ENCODE measurements at places on chromosomes 6 and 20.

DNA sequence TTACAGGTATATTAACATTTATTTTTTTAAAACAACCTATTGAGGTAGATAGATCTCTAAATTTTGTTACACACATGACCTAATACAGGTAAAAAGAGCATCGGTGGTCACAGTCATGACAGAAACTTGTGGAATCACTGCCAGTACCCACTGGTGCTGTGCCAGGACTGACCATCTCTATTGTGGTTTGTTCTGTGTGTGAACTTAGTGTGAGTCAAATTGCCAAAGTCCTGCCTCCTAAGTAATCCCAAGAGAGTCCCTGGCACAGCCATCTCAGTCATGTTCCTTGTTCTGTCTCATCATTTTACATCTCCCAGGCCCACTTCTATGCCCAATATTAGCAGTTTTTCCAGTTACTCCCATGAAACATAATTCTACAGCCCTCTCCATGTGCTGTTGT is 21.4 kb downstream of the GSTA2 start:
- DNase-seq: no peak

GRCh38 chr6:6616656-6617055 is 28.1 kb downstream of the LY86 start:
- DNase-seq: no peak

DNA sequence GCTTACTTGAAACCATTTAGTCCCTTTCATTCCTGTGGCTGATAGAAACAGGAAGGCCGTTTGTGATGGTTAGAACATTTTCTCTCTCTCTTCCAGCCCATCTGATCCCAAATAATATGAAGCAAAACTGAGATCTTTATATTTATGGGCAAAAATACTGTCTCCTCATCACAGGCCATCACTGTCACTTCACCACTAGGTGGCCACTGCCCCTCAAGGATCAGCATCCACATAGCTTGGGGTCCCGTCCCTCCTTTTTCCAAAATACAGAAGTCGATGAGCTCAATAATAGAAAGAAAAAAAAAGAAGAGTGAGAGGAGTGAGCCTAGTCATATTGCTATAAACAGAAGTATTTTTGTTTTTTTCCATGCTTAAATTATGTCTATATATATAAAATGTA is 46.4 kb upstream of the LAMP5 start:
- DNase-seq: no peak

DNA sequence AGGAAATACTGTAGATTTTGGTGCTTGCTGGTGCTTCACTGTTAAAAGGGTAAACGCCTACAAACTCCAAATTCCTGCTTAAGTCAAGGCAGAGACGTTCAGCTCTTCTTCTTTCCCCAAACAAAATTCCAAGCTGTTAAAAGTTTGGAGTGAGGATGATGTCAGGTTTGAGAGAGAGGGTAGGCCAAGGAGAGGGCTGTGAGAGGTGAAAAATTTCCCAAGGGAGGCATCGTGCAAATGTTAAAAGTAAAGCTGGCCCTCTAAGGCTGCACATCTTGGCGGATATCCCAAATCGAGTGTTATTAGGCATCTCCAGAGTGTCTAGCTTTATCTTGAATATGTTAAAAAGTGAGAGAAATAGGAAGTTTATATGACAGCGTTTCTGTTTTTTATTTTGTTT is 651.8 kb downstream of the QKI start:
- DNase-seq: no peak

- no peak for DNase-seq
Observed at GRCh38 chr6:55511122-55511800, 67.7 kb downstream of the HMGCLL1 start.

DNA sequence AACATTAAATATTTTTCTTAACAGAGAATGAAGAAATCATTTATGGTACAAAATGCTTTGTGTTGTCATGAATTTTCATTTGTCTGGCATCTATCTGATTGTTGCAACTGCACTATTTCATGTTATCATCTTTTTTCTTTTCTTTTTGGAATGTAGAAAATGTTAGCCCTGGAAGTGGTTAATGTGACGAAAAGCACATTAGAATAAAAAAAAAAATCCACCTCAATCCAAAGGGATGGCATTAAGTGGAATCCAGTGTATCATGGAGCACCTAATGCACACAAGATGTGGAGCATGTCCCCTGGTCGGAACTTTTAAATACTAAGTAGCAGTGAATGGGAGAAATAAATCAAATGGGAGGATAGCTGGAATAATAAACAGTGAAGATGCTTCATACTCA is 172.9 kb upstream of the MCHR2 start:
- no peak for DNase-seq

- no peak for DNase-seq
Observed at GRCh38 chr6:28906669-28907068, 17.1 kb downstream of the TRIM27 start.

- no peak for DNase-seq
Observed at GRCh38 chr6:131763749-131764148, 44.1 kb upstream of the ENPP1 start.

DNA sequence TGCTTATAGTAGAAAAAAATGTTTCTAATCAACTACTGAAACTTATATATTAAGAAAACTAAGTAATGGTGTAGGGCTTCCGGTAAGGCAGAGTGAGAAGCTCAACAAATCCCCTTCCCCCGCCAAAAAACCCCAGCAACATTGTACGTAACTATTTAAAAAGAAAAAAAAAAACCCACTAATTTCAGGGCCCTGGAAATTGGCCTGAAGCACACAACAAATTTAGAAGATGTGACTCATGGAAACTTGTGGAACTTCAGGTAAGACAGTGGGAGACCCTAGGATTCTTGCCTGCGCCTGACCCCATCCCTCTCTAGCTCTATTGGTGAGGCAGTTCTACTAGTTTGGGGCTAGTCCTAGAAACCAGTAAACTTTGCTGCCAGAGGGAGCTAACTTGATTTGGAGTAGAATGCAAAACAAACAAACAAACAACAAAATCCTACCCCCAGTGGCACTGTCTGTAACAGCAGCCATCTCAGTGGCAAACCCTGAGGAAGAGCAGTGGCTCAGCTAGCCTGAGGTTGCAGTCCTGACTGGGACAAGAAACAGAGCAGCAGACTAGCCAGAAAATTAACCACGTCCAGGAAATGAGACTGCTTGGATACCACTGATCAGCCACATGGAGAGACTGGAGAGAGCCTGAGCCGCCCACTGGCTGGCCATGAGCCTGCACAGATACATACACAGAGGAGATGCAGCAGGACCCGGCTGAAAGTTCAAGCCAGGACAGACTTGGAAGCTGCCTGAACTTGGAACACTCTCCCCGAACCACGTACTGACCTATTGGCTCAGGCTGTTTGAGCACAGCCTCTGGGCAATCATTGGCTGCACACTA is 135.1 kb downstream of the TBXT start:
- DNase-seq: no peak

- no peak for DNase-seq
Observed at GRCh38 chr20:41373251-41373783, 6.7 kb upstream of the EMILIN3 start.

DNA sequence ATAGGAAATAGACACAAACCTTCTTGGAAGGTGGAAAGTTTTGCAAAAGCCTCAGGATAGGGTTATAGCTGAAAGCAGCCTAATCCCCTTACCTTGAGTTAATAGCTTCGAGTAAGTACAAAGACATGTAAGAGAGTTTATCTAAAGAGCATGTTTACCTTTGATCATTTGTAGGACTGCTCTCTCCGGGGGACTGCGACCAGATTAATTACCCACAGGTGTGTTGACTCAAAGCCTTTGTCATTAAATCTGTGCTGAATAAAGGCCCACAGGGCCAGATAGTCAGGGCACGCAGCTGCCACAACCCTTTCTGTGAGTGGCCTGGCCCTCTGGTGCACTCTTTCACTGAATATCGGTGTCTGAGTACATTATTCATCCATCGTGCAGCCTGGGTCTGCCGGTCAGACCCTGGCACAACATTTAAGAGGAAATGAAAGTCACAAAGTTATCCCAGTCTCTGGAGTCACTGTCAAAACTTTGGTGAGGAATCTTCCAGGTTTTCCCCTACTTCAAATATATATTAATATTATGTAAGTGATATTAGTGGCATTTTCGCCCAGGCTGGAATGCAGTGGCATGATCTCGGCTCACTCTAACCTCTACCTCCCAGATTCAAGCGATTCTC is 5.4 kb upstream of the MICA start:
- DNase-seq: no peak

GRCh38 chr6:95263840-95264239 is 313.5 kb upstream of the MANEA start:
- no peak for DNase-seq

DNA sequence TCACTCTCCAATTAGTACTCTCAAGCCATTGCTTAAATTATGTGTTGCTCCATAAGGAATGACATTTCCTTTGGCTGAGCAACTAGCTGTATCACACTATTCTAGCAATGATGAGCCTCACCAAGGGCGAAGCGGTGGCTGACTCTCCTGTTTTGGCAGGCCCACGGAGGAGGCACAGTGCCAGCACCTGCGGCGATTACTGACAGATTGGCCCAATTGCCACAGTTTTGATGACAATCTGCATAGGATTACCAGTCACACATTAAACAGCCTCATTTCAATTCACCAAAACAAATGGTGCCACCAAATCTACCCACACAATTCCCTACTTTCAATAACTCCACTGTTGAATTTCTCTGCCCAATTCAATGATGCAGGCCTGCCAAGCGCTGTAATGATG is 286.9 kb downstream of the PTPRK start:
- DNase-seq: no peak
